ENCODE measurements at places on chromosomes 5 and 9.

DNA sequence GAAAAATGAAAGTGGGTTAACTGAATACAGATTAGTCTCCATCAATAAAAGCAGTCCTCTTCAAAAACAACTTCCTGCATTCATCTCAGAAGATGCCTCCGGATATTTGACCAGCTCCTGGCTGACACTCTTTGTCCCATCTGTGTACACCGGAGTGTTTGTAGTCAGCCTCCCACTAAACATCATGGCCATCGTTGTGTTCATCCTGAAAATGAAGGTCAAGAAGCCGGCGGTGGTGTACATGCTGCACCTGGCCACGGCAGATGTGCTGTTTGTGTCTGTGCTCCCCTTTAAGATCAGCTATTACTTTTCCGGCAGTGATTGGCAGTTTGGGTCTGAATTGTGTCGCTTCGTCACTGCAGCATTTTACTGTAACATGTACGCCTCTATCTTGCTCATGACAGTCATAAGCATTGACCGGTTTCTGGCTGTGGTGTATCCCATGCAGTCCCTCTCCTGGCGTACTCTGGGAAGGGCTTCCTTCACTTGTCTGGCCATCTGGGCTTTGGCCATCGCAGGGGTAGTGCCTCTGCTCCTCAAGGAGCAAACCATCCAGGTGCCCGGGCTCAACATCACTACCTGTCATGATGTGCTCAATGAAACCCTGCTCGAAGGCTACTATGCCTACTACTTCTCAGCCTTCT is 16.6 kb downstream of the F2R start:
- DNase-seq: no peak

DNA sequence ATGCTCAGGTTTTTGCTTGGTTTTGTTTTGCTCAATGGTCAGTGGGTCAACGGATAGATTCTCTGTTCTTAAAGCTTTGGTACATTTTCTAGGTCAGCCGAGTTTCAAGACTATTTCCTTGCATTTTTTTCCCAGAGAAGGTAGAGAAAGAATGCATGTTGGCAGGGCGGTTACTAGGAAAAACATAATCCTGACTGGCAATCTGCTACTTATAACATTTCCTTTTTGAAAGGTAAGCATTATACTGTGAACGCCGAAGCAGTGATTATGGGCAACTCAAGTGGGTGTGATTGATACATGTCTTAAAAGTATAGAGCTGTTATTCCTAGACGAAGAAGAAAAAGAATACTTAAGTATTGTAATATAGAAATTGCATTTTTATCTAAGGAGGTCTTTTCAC is 273.2 kb downstream of the MAST4 start:
- no peak for DNase-seq

GRCh38 chr5:107538331-107538730 is 132.4 kb downstream of the EFNA5 start:
- DNase-seq: no peak

DNA sequence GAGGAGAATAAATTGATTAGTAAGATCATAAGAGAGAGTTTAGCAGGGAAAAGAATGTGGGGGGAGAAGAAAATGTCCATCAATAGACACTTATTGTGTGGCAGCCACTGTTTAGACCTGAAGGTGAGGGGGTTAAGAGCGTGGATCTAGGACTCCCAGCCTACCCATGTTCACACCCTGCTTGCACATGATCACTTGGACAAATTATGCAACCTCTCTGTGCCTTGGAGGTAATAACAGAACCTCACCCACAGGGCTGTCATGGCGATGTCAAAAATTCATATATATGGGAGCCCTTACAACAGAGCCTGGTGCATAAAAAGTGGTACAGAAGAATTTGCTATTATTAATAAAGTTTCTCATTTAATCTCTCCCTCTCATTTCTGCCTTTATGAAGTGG is 86.0 kb upstream of the EQTN start:
- DNase-seq: no peak

- no peak for DNase-seq
These were observed 18.5 kb upstream of the ANXA1 start for GRCh38 chr9:73133022-73133651.

DNA sequence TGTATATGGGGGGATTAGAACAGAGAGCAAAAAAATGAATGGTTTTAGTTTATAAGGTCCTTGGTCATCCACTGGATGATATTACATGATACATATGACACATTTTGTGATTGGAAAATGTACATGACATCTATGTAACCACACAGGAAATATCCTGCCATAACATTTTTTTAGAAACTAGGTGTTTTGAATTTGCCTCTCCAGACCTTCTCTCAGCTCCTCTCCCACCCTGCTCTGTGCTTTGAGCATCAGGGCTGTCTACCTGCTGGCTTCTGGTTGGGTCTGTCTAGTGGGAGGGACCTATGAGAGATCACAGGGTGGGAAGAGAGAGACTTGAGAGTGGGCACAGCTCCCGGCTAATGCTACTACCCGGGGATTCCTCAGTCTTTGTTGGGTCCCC is 24.4 kb downstream of the AKNA start:
- no peak for DNase-seq

GRCh38 chr9:72986522-72987116 is 33.8 kb upstream of the ALDH1A1 start:
- DNase-seq: no peak

DNA sequence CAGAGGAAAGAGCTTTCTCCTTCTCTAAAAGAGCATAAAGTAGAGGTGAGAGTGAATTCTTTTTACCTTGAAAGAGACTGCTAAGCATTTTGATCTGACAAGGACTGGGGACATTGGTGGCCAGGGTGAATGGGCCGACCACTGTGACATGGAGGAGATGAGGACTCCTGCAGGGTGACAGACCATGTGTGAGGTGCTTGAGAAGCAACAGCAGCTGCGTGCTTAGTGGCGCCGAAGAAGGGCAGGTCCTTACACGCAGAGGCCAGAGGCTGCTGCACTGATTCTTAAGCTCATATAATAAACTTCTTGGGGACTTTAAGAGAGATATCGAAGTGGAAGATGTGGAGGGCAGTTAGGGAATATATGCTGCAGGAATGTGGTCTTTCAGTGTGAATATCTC is 8.7 kb upstream of the JAKMIP2 start:
- no peak for DNase-seq

DNA sequence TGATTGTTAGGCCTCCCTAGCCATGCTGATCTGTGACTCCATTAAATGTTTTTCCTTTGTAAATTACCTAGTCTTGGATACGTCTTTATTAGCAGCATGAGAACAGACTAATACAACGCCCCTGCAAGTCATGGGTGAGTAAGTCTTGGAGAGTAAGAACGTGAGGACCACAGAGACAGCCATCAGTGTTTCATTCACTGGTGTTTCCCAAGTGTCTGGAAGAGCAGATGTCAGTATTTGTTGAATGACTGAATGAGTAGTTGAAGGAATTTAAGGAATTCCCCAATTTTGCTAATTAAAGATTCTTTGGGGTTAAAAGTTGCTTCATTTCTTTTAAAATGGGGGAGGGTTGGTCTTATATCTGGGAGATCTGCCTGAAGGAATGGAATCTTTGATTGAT is 178.8 kb downstream of the TRIO start:
- no peak for DNase-seq

DNA sequence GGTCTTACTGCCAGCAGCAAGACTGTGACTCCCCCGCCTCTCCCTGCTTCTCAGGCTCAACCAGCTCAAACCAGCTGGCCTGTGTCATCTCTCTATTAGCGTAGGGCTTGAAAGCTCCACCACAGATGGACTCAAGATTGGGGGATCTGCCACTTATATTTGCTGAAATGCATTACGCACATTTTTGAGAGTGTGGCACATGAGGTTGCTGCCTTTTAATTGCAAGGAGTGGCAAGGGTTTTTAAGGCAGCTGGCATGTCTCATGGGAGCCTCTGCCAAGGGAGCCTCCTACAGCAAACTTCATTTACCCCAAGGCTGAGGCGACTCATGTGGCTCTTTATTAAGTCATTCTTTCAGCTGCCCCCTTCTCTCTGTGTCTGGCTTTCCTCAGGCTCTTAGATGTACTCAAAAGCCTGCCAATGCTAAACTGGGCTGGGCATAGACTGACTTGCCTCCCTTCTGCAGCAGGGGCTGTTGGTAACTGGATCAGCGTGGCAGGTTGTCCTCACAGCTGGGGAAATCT is 219.3 kb downstream of the SMARCA2 start:
- DNase-seq: no peak

GRCh38 chr9:94875300-94876020 is 149.0 kb downstream of the AOPEP start:
- DNase-seq: no peak

DNA sequence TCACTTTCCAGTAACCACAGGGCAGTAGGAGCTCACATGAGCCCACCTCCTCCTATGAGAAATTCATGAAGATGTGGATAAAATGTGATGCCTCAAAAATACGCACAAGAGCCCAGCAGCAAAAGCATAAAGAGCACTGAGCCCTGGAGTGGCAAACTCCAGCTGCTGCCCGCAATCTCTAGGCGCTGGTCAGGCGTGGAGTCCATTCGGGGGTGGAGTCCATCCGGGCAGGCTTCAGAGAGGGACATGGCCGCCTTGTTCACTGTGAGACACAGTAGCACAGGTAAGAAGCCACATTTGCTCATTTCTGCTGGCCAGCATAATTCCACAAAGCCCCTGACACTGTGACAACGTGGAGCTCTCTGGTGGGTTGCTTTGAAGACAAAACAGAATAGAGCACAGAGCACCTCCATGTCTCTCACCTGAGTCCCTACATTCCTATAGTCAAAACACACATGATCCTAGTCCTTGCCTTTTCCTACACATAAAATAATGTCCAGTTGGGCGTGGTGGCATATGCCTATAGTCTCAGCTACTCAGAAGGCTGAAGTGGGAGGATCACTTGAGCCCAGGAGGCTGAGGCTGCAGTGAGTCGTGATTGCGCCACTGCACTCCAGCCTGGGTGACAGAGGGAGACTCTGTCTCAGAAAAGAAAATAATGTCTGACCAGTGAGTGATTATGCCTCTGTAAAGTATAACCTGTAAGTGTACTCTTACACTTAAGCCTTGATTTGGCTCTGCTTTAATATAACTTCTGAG is 365.2 kb downstream of the GADD45G start:
- no peak for DNase-seq

DNA sequence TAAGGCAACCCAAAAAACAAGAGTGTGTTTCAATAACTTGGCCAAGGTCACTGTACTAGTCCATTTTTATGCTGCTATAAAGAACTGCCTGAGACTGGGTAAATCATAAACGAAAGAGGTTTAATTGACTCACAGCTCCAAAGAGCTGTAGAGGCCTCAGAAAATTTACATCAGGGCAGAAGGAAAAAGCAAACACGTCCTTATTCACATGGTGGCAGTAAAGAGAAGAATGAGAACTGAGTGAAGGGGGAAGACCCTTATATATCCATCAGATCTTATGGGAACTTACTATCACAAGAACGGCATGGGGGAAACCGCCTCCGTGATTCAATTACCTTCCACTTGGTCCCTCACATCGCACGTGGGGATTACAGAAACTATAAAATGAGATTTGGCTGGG is 64.3 kb upstream of the CAMK4 start:
- no peak for DNase-seq

DNA sequence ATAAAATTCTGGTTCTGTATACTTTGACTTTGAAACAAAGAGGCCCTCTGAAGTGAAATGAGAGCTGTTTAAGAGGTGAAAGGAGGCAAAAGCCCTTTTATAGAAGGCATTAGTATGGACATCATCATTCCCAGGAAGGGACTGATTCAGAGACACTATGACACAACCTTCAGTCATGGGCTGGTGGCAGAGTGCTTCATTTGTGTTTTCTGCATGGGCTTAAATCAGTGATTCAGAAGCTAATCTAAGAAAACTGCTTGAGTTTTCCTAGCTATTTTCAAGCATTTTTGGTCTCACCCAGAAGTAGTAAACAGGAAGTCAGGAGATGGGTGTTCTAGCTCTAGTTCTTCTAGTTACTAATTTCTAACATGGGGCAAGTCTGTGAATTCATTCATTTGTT is 288.9 kb downstream of the TRPM3 start:
- no peak for DNase-seq

- no peak for DNase-seq
These were observed 86.0 kb downstream of the PRDM6 start for GRCh38 chr5:123174916-123175481.

DNA sequence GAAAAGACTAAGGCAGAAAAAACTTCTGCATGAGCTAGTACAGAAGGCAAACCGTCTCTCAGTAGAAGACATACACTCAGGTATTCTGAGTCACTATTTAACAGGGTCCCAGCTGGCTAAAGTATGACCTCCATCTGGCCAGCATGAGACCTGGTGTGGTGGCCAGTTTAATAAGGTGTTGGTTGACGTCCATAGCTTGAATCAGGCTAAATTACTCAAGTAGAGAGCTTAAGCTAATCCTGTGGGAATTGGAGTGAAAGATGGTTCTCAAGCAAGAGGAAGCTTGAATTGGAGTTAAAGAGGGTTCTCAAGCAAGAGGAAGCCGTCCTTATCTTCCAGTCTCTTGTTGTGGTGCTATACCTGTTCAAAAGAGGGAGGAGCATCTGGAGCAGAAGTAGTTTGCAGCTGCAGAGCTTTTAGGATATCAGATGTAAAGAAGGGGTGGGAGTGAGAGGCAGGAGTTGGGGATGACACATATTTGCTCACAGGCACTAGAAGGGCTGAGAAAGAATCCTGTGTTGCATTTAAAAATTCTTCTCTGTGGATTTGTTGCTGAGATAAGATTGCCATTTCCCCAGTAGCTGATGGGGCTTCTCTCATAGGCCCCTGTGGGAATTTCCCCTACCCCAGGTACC is 136.1 kb upstream of the RUSC2 start:
- DNase-seq: no peak

DNA sequence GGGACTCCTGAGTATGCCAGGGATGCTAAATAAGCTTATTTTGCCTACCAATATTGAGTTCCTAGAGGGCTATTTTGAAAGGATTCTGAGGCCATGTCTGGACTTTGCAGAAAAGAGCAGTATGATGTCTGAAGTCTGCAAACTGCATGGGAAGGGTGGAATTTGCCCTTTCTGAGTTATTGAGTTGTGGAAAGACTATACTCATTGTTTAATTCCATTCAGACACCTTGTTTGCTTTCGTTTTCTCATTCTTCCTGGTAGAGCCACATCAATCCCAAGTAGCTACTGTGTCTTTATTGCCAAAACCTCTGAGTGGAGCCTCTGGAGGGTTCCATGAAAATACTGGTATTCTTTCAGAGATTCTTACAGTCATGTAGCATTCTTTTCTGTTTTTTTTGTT is 50.9 kb upstream of the PPP1R2B start:
- DNase-seq: no peak

- DNase-seq: no peak
These were observed 146.9 kb upstream of the DMRT1 start for GRCh38 chr9:694403-695154.

DNA sequence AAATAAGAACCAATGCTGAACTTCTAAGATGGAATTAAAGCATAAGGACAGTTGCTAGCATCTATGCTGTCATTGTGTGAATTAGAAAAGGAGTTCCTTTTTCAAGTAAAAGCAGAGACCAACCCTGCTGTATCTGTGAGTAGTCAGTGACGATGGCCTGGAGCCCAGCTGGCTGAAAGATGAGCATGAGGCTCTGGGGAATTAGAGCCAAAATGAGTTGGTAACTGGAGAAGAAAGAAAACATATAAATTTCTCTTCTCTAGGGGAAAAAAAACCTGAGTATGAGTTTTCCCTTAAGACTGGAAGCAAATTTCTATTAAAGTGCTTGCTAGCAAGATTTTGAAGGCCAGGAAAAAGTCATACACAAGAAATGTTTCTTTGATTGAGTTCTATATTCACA is 1.6 kb upstream of the SPZ1 start:
- no peak for DNase-seq

GRCh38 chr5:176835918-176836317 is 25.6 kb downstream of the UNC5A start:
- no peak for DNase-seq

GRCh38 chr9:130073373-130073772 is 19.7 kb downstream of the GPR107 start:
- no peak for DNase-seq

- no peak for DNase-seq
These were observed 81.1 kb upstream of the SGCD start for GRCh38 chr5:156245895-156246294.

Measured in germinal center (tissue), 1 donor.